Pancreas (tissue), 10 donors: ENCODE measurements at places on chromosomes 11 and 22.

GRCh38 chr22:25645964-25646363 is 81.5 kb downstream of the GRK3 start:
- no peak for DNase-seq

GRCh38 chr11:113319085-113319484 is 4.7 kb downstream of the TTC12 start:
- no peak for DNase-seq

DNA sequence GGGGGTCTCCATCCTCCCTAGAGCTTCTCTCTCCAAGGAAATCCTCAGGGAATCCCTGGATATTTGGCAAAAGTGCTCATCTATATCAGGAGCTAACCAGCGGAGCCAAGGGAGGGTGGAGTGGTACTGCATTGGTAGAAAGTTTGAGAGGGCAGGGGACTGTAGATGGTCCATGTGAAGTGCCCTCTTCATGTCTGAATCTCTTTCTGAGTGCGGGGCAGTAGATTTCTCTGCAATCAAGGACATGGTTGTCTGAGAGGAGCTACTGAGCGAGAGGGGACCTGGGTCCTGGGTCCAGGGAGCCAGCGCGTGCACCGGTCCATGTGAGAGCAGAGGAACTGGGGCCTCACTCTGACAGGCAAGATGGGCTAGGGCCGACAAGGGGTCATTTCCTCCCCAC is 701 bp downstream of the DIXDC1 start:
- DNase-seq: no peak

- no peak for DNase-seq
Measured at GRCh38 chr22:47310601-47311000, 548.2 kb downstream of the TBC1D22A start.

- DNase-seq: no peak
Measured at GRCh38 chr11:122392508-122392907, 263.0 kb upstream of the UBASH3B start.

GRCh38 chr11:87423161-87423560 is 385.4 kb downstream of the TMEM135 start:
- no peak for DNase-seq

GRCh38 chr11:129969920-129970319 is 32.7 kb downstream of the PRDM10 start:
- DNase-seq: no peak

GRCh38 chr22:44103735-44104480 is 76.8 kb upstream of the PARVG start:
- DNase-seq: no peak

GRCh38 chr11:21814169-21814568 is 378.7 kb upstream of the ANO5 start:
- peak; percentile 48 for DNase-seq

DNA sequence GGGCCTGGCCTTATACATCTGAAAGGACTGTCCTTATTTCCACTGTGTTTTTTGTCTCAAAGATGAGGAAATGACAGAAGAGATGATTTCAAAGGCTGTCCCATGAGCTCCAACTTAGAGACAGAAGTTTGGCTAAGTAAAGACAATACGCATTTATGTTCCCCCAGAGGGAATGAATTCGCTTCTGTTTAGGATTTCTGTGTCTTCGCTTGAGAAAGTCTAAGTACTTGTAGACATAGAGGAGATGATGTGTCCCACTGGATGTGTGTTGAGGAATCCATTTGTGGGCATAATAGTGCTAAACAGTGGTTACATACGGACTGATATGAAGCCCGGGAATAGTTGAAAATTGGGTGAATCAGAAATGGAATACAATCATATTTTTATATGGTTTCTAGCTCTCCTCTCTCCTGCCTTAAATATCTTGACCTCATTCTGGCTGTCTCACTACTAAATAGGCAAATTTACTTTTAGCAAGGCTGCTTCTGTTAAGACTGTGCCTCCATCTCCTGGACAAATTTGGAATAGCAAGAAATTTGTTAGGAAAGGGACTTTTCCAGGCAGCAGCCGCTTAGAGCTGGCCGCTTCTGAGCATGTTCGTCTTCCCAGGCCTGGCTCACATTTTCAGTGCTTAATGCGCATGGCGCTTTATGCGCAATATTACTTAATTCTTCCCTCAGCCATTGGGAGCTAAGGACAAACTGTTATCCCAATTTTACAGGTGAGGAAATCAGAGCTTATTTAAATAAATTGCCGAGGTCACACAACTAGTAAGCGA is 1.9 kb upstream of the PEX26 start:
- DNase-seq: peak; percentile 63

GRCh38 chr11:104843150-104843836 is 55.0 kb downstream of the CASP12 start:
- DNase-seq: no peak

- no peak for DNase-seq
Measured at GRCh38 chr11:114073828-114074381, 14.4 kb downstream of the ZBTB16 start.

DNA sequence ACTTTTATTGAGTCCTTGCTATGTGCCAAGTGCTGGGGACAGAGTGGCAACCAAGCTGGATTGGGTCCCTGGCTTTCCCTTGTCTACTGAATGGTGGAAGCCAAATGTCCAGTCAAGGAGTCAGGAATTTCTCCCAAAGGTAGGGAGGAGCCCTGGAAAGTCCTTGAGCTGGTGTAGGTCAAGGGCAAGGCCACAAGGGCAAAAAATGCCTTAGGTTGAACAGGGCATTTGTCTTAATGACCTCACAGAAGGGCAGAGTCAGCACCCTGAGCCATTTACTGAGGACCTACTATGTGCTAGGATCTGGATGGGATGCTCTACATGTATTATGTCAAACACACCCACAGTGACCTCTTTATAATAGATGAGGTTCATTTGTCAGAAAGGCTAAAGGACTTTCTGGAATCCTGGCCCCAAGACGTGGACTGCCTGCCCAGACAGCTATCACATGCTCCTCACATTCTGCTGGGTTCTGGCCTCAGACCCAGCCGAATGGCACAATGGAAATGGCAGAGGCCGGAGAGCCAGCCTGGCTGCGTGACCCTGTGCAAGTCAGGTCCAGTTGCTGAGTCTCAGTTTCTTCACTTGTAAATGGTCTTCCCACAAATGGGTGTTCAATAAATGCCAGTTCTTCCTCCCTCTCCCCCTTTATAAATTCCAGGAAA is 17.7 kb downstream of the MOGAT2 start:
- no peak for DNase-seq

GRCh38 chr11:111688013-111688412 is 78.2 kb downstream of the PPP2R1B start:
- no peak for DNase-seq

DNA sequence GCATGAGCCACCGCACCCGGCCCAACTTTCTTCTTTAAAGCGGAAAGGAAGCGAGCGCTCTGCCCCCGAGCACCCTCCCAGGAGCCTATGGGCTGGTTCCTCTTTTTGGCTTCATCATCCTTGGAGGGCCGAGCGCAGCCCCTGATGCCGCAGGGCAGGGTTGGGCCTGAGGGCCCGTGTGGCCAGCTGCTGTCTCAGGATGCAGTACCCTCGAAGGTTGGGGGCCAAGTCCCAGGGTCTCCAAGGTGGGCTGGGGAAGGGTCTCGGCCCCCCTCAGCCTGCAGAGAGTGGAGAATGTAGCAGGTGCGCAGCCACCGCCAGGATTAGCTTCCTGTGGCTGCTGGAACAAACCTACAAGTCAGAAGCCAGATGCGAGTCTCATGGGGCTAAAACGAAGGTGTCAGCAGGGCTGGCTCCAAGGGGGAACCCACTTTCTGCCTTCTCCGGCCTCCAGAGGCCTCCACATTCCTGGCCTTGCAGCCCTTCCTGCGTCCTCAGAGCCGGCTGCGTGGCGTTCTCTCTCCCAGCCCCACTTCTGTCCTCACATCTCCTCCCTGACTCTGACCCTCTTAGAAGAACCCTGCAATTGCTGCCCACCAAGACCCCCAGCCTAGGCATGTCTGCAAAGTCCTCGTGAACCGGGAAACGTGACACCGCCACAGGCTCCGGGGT is 2.9 kb downstream of the PANX2 start:
- DNase-seq: no peak
